ENCODE measurements at places on chromosomes 3 and 15. TPM values are rescaled to one million over a fixed set of nuclear protein-coding genes. Genes with fewer than 3 reads are reported as not detected.

The EFCAB12 gene
- total RNA-seq, result 0.21 TPM

DNA sequence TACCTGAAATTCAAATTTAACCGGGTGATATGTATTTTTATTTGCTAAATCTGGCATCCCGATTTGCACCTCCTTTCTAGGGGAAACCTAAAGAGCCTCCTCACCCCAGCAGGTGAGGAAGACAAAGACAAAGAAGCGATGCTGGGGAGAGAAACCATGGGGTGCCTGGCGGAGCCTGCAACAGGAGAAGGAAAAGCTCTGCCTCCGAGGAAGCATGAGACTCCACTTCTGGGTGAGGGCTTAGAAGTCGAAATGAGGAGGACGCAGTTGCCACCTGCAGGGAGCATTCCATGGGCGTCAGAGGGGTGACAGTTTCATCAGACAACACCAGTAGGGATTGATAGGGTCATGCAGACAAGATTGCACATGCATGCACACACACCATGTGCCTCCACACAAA, 30.5 kb upstream of the LYZL4 start:
- peaks cover 2% of the 10 kb centered on the region for H3K27me3 ChIP-seq
- H3K4me3 ChIP-seq, result no peak overlapping the region
- H3K4me1 ChIP-seq, result no peaks in the 10 kb centered on the region
- H3K27ac ChIP-seq, result no peak overlapping the region
- no peak for DNase-seq

GRCh38 chr3:117281371-117281770, 571.8 kb downstream of the TUSC7 start:
- H3K36me3 ChIP-seq, result no peaks in the 10 kb centered on the region
- H3K27ac ChIP-seq, result no peak overlapping the region
- H3K4me3 ChIP-seq, result no peak overlapping the region
- DNase-seq, result no peak
- H3K4me1 ChIP-seq, result peaks cover 7% of the 10 kb centered on the region

The NR1I2 gene
- 0.23 TPM for total RNA-seq

DNA sequence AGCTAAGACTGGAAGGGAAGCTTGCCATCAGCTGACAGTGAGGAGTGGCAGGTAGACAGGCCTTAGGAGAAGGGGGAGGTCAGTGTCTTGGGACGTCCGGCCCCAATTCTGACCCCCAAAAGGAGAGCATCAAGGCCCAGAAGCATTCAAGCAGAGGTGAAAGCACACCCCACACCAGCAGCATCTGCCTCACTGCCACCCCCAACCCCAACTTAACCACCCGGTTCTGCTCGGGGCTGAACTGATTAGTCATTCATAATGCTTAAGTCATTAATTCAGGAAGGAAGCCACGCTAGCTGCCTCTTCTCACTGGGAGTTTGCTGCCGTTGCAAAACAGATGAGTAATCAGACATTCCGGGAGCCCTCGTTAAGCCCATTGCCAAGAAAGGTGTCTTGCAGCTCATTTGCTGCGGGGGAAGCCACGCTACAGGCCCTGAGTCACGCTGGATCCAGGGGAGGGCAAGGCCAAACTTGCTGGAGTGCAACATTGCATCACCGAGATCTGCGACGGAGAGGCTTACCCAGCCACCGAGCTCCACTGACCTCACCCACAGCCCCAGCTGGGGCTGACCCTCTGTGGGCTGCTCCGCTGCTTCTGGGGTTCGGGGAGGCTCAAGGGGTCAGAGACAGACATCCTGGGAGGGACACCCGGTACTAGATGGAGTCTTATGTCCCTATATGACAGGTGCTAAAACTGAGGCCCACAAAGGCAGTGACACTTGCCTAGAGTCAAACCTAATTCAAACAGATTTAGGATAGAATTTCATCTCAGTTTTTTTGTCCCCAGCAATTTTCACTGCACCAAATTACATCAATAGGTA, 46.4 kb upstream of the HES1 start:
- H3K4me3 ChIP-seq, result no peak overlapping the region
- peaks cover 8% of the 10 kb centered on the region for H3K4me1 ChIP-seq
- H3K27ac ChIP-seq, result no peak overlapping the region
- peaks cover 6% of the 10 kb centered on the region for H3K27me3 ChIP-seq
- DNase-seq, result no peak

The LTF gene
- not detected for total RNA-seq

DNA sequence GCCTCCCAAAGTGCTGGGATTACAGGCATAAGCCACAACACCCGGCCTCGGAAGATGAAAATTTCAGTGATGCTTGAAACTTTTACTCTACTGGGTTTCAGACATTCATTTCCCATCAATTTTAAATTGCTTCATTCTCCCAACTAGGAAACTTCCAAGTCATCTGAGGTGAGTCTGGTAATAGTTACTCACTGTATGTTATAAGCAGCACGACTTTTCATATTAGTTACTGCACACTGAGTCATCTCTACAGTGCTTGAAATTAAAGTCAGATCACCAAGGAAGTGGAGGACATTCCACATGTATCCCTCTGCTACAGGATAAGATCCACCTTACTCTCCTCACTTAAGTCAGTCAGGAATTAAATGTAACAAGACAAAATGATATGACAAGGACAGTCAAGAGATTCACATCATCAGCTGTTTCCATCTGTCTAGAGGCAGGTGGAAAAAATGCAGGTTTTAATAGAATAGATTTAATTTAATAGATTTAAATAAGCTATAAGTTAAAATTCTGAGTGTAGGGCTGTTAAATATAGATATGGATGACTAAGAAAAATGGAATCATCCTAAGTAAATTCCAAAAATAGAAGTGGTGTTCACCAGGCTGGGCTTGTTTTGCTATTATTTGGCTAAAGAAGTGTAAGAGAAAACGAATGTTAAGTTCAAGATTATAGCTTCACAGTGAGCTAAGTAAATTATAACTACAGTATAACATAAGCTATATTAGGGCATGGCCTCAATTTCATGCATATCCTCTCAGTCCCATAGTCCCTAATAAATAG, 104.4 kb downstream of the TMCO5A start:
- H3K36me3 ChIP-seq, result no peaks in the 10 kb centered on the region
- no peak overlapping the region for H3K4me3 ChIP-seq
- no peak for DNase-seq
- H3K27me3 ChIP-seq, result peaks cover 2% of the 10 kb centered on the region
- peaks cover 19% of the 10 kb centered on the region for H3K4me1 ChIP-seq
- no peak overlapping the region for H3K27ac ChIP-seq

DNA sequence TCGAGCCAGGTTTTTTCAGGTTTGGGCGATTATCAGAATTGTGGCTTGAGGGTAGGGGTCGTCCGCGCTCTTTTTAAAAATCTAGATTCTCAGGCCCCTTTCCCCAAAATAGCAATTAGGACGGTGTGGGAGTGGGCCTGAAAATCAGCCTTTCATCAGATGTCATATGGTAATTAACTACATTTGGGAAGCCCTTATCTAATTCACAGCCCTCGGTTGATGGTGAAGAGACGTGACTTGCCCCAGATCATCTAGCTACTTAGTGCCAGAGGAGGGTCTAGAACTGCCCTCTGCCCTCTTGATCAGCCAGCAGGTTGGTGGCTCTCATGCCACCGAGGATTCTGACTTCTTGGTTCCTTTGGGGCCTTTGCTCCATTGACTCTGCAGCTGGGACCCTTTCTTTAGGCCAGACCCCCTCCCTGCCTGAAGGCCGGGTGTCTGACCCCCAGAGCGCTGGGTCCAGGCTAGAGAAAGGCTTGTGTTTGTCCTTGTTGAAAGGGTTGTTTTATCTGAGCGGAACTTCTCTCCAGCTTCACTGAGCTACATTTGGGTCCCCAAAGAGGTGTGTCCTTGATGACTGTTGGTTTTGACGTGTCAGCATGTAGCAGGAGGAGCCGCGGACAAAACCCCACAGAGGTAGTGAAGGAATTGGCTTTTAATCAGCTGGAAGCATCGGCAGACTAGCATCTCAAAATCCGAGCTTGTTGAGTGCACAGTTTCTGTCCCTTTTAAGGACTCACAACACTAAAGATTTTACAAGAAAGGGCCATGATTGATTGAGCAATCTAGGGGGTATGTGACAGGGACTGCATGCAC, 857 bp downstream of the AEN start:
- peak overlapping the region; percentile 97 for H3K4me3 ChIP-seq
- H3K4me1 ChIP-seq, result peaks cover 28% of the 10 kb centered on the region
- DNase-seq, result no peak
- peak overlapping the region; percentile 93 for H3K27ac ChIP-seq
- peaks cover under 1% of the 10 kb centered on the region for H3K36me3 ChIP-seq

The C3orf49 gene
- total RNA-seq, result not detected

The CFAP100 gene
- not detected for total RNA-seq

The HEXA gene
- 123 TPM for total RNA-seq

The CAND2 gene
- total RNA-seq, result 1.8 TPM

DNA sequence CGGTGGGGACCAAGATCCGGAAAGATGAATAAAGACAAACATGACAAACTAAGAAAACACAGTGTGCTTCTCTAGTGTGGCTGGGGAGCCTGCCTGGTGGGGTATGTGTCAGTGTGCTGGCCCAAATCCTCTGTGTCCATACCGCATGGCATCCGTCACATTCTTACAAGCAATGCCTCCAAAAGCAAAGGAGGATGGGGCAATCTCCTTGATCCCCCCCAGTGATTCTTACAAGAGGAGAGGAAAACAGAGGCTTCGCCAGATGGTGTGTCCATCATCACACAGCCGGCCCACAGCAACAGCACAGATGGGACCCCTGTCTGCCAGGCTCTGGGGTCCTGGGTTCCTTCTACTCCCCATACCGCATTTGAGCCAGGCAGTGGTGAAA, 558 bp upstream of the IL17RC start:
- H3K36me3 ChIP-seq, result peaks cover 8% of the 10 kb centered on the region
- H3K27ac ChIP-seq, result no peak overlapping the region
- peak overlapping the region; percentile 82 for H3K4me3 ChIP-seq

GRCh38 chr15:58111718-58112104, 26.5 kb upstream of the AQP9 start:
- DNase-seq, result no peak
- H3K4me3 ChIP-seq, result no peak overlapping the region
- H3K36me3 ChIP-seq, result no peaks in the 10 kb centered on the region
- H3K27ac ChIP-seq, result no peak overlapping the region

GRCh38 chr15:66952756-66953522, 112.5 kb upstream of the SMAD3 start:
- H3K36me3 ChIP-seq, result no peaks in the 10 kb centered on the region
- no peak overlapping the region for H3K4me3 ChIP-seq
- H3K4me1 ChIP-seq, result no peaks in the 10 kb centered on the region
- DNase-seq, result no peak
- H3K27me3 ChIP-seq, result peaks cover 6% of the 10 kb centered on the region
- no peak overlapping the region for H3K27ac ChIP-seq

DNA sequence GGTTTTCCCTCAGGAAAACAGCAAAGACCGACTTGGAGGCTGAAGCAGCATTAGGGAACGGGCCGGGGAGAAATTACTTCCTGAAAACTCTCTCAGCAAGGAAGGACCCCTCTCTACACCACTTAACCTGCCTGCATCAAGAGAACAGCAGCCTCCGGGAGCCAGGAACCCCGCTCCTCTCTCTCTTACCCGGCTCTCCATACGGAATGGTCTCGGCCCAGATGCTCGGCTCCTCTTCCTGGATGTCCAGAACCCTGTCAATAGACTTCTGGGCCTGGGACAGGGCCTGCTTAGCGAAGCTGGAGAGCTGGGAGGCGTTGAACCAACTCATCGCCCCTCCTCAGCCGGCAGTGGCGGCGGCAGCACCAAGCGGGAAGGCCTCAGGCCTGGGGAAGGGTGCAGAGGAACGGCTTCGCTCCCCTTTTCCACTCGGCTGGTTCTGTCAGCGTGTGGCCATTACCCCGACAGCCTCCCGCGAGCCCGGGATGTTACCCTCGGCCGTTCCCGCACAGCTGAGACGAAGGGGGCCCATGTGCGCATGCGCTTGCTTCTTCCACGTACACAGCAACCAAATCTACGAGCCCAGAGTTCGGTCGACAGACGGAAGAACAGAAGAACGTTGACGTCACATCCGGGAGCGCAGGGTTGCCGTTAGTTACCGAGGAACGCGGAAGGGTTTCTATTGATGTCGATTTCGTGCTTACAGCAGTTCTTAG, at the start of gene TMF1:
TSS of gene TMF1 (minus strand) at position 578 of the 716 bp plus-strand sequence. CDS start at position 331, 247 bp downstream.
- peaks cover 4% of the 10 kb centered on the region for H3K27me3 ChIP-seq
- H3K36me3 ChIP-seq, result peaks cover 15% of the 10 kb centered on the region
- peak within 1 kb of the TSS; percentile 97 for H3K4me3 ChIP-seq

The ZNF80 gene
- total RNA-seq, result not detected

DNA sequence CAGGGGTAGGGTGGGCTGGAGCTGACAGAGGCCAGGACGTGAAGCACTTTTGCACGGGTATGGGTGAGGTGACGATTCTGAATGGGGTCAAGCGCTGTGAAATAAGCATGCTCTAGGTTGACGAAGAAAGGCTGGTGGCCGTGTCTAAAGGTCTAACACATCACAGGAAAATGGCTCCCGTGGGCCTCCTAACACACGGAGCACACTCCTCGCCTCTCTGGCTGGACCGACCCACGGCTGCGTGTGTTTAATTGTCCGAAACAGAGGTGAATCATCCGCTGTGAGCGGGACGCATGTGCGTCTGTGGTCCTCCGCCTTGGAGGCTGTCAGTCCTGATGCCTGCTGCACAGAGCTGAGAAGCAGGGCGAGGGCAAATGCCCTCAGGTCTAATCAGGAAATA, 130.6 kb downstream of the NSMCE3 start:
- DNase-seq, result no peak
- H3K4me1 ChIP-seq, result peaks cover 31% of the 10 kb centered on the region
- peaks cover 8% of the 10 kb centered on the region for H3K36me3 ChIP-seq
- no peak overlapping the region for H3K4me3 ChIP-seq
- no peak overlapping the region for H3K27ac ChIP-seq
- peaks cover 14% of the 10 kb centered on the region for H3K27me3 ChIP-seq

GRCh38 chr3:196638861-196639482, 522 bp upstream of the NRROS start:
- peak overlapping the region; percentile 82 for H3K4me3 ChIP-seq
- peaks cover 36% of the 10 kb centered on the region for H3K4me1 ChIP-seq
- no peak overlapping the region for H3K27ac ChIP-seq
- H3K36me3 ChIP-seq, result peaks cover 4% of the 10 kb centered on the region
- H3K27me3 ChIP-seq, result peaks cover 8% of the 10 kb centered on the region

The HIGD2B gene
- total RNA-seq, result not detected

GRCh38 chr15:46879032-46879770, 838.1 kb upstream of the SEMA6D start:
- DNase-seq, result no peak
- no peaks in the 10 kb centered on the region for H3K27me3 ChIP-seq
- H3K27ac ChIP-seq, result no peak overlapping the region
- H3K36me3 ChIP-seq, result no peaks in the 10 kb centered on the region
- H3K4me3 ChIP-seq, result no peak overlapping the region

DNA sequence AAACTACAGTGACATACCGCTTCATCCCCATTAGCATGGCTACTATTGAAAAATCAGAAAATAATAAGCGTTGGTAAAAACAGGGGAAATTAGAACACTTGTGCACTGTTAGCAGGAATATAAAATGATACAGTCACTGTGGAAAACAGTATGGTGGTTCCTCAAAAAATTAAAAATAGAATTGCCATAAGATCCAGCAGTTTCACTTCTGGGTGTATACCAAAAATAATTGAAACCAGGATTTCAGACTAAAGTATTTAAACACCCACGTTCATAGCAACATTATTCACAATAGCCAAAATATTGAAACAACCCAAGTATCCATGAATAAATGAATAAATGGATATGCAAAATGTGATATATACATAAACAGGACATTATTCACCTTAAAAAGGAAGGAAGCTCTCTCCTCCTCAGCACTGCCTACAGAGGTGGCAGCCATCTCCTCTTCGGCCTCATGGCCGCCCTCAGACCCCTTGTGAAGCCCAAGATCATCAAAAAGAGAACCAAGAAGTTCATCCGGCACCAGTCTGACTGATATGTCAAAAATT, 34.1 kb downstream of the NGLY1 start:
- peaks cover 2% of the 10 kb centered on the region for H3K27me3 ChIP-seq
- no peak overlapping the region for H3K27ac ChIP-seq
- H3K4me3 ChIP-seq, result no peak overlapping the region
- DNase-seq, result no peak
- H3K36me3 ChIP-seq, result peaks cover 18% of the 10 kb centered on the region
- H3K4me1 ChIP-seq, result peaks cover 6% of the 10 kb centered on the region

GRCh38 chr3:177249203-177249602, 51.9 kb upstream of the TBL1XR1 start:
- H3K4me3 ChIP-seq, result no peak overlapping the region
- H3K36me3 ChIP-seq, result no peaks in the 10 kb centered on the region
- H3K27me3 ChIP-seq, result peaks cover 6% of the 10 kb centered on the region
